Fibroblast of mammary gland (primary cell): ENCODE measurements at places on chromosomes 11 and 22.

DNA sequence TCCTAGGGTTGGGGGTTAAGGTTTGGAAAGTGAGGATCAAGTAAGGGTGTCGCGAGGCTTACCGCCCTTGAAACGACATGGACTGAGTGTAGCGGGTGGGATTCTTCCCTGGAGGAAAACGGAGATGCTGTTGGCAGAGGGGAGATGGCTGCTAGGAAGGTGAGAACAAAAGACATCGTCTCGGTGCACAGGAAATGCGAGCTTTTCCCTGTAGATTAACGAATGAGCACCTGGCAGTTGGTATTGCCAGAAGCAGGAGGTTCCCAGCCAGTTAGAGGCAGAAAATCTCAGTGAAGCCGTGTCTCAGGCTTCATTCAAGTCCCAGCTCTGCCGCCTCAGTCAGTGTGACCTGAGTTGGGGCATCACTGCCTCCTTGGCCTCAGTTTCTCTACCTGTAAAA lies 1.4 kb upstream of the LHFPL7 start:
- no peak for DNase-seq

DNA sequence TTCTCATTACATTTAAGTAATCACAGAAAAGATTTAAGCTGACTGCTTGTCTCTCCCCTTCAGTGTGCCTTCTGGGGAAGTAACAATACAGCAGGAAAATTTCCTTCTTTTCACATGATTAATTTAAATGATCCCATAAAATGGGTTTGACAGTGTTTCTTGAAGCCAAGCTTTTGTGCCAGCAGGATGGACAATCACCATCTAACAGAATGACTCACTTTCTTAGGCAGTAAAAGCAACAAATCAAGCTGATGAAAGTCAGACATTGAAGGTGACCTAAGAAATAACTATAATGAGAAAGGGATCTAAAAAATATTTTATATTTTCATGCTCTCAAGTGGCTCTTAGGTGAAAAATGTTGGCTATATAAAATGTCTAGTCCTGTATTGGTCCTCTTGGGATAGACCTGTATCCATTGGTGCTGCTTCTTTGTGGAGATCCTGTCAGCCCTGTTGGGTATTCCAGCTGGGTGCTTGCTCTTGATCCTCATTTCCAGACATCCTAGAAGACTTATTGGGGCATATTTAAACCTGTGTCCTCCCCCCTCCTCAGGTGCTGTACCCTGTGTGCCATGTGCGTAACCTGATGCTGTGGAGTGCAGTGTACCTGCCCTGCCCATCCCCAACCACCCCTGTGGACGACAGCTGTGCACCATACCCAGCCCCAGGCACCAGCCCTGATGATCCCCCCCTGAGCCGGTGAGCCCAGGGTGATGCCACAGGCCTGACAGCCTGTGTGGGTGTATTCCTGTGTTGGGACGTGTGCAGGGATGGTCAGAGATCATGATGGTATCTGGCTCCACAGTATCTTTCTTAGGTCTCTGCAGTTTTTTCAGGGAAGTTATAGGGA lies 62.7 kb upstream of the HORMAD2 start:
- DNase-seq, result peak; percentile 72

- DNase-seq, result no peak
These were observed 8.9 kb downstream of the DUSP8 start for GRCh38 chr11:1563149-1563638.

- DNase-seq, result no peak
These were observed 31.9 kb downstream of the OTOG start for GRCh38 chr11:17578958-17579357.

DNA sequence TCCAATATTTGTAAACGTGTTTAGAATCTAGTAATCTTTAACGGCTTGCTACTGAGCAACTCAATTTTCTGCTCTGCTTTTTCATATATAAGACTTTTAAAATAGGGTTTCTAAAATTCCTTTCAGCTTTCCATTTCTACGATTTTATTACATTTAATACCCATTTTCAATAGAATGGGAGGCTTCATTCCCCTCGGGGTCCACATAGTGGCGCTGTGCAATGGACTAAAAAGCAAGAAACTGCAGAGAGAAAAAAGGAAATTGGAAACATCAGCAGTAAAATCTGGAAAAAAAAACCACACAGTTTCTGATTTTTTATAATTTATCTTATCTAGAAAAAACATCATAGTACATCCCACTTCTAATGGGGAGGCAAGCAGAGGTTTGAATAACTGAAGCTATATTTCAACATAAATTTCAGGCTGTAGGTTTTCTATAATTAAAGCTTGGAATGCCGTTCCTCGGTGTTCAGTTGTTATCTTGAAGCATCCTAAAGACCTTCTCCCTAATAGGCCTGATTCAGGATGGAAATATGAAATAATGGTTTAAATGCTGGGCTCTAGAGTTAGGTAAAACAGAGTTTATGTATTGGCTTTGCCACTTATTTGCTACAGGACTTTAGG lies 18.7 kb upstream of the JHY start:
- DNase-seq, result peak; percentile 59

DNA sequence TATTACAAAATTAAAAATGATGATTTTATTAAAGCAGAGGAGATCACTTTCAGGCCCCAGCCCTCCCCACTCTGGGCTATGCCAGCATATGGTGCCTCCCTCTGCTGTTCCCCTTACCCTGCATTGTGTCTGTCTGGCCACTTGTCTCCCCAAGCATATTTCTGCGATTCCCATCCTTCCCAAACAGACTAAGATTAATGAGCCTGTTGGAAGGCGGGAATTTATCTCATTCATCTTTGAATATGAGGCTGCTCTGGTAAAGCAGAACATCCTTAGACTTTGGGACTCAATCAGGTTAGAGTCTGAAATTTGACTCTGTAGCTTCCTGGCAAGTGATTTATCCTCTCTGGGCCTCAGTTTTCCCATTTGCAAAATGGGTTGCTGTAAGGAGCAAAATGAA lies 25.7 kb downstream of the AMPD3 start:
- no peak for DNase-seq

DNA sequence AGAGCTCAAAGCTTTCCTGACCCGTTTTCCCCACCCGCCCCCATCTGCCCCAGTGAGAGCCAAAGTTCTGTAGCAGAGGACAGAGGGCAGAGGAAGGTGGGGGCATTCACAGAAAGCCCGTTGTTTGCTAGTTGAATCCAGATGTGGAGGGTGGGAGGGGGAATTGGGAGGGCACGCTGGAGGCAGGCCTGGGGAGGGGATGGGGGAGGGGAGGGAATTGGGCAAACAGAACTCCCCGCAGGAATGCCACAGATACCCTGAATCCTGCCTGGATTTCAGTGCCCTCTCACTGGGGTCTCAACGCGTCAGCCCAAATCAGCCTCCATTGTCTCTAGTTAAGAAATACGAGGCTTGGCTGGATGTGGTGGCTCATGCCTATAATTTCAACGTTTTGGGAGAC lies 12.9 kb upstream of the OAF start:
- no peak for DNase-seq

DNA sequence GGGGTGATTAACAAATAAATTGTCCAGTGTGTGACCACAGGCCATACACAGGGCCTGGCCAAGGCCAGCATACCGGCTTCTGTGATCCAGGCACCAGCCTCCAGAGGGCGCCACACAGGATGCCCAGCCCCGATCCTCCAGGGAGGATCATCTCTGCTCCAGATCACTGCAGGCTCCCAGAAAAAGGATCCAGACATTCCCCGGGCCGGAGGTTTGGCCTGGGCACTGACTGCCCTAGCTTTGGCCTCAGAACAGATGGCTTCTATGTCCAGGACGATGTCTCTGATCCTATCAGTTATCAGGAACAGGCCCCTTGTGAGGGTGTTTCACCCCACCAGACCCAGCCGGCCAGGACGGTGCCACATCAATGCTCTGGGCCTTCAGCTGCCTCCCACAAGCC lies 74.5 kb upstream of the LMO1 start:
- peak; percentile 40 for DNase-seq

DNA sequence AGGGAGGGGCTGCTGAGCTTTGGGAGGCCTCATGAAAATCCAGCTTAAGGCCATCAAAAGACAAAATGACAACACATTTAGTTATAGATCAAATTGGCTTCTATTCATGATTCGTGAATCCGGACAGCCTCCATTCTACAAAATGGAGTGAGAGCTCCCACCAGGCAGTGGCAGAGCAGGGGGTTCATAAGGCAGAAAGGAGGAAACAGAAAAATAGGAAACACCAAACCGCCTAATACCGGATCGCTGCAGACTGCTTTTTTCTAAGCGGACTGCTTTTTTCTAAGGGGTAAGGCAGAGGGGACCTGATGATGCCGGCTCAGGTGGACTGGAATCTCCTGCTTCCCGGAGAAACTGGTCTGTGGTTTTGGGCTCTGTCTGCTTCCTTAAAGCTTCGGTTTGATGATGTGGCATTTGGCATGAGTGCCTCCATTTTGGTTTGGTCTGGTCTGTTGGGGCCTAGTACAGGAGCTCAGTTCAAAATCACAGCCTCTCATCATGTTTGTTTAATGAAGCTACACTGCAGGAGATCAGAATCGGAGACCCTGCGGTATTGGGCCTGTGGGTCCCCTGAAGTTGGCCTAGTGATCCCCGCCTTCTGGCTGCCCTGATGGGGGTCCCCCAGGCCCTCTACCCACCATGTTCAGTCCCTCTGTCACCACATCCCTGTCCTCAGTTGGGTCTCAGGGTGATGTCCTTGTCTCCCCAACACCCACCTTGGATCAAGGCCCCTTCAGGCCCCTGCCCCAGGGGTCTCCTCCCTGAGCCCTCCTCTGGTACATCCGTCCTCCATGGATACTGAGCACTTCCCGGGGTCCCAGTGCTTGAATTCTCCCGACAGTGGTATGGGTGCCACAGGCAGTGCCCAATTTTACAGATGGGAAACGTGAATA lies 1.2 kb downstream of the ALDH3B1 start:
- no peak for DNase-seq

GRCh38 chr11:46001448-46001914 lies 79.0 kb downstream of the LARGE2 start:
- DNase-seq, result no peak

DNA sequence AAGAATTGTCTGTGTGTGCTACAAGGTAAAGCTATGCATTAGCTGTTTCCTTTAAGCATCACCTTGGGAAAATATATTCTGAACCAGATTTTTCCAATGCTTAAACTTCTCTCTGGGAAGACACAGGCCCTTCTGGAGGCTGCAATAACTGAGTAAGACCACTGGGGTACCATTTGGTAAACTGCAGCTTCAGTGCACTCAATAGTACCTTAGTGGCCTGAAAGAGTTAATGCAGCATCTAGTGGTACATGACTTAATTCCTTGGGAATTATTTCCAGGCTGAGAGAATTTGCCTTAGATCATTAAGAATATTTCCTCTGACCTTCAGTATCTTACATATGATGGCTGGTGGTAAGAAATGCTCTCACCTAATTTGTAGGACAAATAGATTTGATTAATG lies 727.4 kb downstream of the DLG2 start:
- DNase-seq, result peak; percentile 31

DNA sequence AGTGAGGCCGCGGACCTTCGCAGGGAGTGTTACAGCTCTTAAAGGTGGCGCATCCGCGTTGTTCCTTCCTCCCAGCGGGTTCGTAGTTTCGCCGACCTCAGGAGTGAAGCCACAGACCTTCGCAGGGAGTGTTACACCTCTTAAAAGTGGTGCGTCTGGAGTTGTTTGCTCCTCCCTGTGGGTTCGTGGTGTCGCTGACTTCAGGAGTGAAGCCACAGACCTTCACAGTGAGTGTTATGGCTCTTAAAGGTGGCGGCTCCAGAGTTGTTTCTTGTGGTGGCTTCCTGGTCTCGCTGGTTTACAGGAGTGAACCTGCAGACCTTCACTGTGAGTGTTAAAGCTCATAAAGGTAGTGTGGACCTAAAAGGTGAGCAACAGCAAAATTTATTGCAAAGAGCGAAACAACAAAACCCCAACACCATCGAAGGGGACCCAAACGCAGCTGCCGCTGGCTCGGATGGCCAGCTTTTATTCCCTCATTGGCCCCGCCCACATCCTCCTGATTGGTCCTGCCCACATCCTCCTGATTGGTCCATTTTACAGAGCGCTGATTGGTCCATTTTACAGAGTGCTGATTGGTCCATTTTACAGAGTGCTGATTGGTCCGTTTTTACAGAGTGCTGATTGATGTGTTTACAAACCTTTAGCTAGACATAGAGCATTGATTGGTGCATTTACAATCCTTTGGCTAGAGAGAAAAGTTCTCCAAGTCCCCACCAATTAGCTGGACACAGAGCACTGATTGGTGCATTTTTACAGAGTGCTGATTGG lies 1.2 kb upstream of the TMEM45B start:
- no peak for DNase-seq

GRCh38 chr11:1482581-1483444 lies 3.8 kb downstream of the MOB2 start:
- DNase-seq, result no peak

DNA sequence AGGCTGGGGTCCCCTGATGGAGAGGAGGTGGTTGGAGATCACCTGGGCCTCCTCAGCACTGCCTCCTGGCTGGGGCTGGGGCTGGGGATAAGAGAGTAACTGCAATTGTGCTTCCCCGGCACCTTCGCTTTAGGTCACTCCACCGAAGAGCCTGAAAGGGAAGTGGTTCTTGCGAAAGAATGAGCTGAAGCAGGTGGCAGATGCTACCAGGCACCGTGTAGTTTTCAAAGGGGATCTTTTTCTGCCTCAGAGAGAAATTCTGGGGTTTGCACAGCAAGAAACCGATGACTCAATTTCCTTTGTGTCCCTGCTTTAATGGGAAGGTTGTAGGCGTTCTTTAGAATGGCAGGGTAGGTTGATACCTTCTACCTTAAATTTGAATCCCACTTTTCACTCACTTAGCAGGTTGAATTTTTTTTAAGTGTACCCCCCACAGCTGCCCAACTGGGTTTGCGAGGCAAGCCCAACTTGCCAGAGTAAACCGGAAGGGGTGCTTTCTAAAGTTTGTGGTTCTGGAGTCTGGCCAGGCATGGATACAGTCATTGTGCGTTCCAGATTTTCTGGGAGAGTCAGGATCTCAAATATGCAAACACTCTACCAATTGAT lies 5.3 kb downstream of the CD44 start:
- peak; percentile 75 for DNase-seq

GRCh38 chr22:30243661-30244060 lies 2.9 kb downstream of the LIF start:
- no peak for DNase-seq

- DNase-seq, result no peak
These were observed 4.4 kb downstream of the CST6 start for GRCh38 chr11:66015936-66016792.

- DNase-seq, result no peak
These were observed 9.5 kb downstream of the PPARA start for GRCh38 chr22:46159777-46160176.

- no peak for DNase-seq
These were observed 38.7 kb upstream of the TTLL12 start for GRCh38 chr22:43225609-43226008.

DNA sequence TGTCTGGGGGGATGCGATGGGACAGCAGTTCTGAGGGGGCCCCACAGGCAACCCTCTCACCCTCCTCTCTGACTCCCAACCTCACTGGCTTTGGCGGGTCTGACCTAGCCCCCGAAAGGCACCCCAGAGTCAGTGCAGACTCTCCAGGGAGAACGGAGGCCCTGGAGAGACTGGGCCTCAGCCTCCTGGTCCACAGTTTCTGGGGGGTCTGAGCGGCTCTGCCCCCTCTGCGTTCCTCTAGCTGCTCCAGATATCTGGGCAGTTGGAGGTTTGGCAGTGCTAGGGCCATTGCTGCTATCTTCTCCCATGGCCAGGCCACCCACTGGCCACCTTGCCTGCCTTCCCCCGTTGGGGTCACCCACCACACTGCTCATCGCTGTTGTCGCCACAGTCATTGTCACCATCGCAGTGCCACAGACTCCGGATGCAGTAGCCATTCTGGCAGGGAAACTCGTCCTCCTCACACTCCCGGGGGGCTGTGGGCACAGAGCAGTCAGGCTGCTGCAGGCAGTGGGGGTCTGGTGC lies 18.8 kb downstream of the LRP4 start:
- no peak for DNase-seq
